ENCODE measurements at places on chromosomes 12 and 14.

DNA sequence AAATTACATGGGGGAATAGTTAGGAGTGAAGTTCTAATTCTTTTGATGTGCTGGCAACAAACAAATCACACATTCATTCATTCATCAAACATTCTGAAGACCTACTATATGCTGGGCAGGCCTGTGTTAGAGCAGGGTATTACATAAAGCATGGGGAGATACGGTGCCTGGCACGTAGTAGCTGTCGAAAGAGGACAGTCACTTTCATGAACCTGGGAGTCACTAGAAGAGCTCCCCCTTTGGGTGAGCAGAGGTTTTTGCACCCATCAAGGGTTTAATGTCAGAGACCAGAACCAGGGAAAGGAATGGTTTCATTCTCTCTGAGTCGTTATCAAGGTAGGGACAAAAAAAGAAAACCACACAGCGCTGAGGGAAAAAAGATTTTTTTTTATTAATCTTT is 10.0 kb downstream of the LHX5 start:
- no peak for DNase-seq

DNA sequence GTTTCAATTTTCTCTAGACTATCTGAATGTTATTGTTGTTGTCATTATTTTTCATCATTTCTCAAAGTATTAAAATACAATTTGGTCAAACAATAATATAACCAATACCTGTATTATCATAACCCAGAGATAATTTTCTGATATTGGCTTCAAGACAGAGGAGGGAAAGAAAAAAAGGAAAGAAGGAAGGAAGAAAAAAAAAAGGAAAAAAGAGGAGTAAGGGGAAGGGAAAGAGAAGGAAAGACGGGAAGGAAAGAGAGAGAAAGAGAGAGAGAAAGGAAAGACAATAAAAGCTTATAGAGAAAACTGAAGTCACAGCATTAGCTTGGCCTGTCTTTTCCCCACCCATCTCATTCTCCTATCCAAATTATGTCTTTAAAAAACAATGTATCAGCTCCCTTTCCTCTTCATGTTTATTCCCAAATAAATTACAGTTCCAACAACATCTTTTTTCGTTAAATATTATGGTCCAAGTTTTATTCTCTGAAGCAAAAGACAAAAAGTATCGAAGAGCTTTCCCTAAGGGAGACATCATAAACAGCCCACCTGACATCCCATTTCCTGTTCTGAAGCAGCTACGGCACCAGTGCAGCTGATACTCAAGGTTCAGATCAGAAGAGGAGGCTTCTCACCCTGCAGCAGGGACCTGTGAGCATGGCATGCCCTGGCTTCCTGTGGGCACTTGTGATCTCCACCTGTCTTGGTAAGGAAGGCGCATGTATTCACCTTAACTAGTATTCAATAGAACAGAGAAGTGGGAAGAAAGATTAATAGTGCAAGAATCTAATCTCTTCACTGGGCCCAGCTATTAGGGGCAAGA is 308.3 kb downstream of the DAD1 start:
- no peak for DNase-seq

DNA sequence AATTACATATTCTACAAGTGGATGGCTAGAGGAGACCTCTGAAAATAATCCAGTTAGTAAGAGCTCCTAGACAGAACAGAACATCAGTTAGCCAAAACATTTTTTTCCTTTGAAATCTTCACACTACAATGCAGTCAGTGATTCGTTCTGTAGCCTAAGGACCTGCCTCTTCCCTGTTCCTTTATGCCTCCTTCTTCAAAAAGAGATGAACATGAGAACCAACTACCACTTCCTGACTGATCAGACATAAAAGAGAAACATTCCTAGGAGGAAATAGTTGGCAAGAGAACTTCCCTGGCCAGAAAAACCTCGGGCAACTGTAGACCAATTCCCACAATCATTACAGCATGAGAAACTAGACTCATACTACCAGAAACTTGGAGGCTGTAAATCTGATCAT is 29.4 kb downstream of the ITPR2 start:
- no peak for DNase-seq

GRCh38 chr14:100882026-100882967 is 21.2 kb downstream of the RTL1 start:
- DNase-seq = no peak

DNA sequence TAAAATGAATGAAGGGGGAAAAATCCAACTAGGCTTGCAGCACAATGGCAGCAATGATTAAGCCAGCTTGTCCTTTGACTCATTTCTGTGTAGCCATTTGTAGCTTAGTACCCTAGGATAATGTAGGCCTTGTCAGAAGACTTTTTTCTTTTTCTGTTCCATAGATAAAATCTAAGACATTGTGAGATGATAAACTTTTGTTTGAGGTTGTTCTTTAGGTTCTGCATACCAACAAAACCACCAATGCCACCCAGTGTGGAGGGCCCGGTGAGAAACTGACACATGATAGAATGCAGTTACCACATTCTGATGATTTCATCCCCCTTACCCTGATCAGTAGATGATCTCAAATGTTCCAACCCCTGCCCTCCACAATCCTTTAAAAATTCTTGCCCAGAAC is 6.6 kb upstream of the KLRD1 start:
- DNase-seq = no peak

- DNase-seq = no peak
Observed at GRCh38 chr14:68759017-68759560, 33.8 kb downstream of the ZFP36L1 start.

- peak; percentile 39 for DNase-seq
Observed at GRCh38 chr12:6532927-6533652, 1.2 kb upstream of the GAPDH start.

GRCh38 chr12:128606538-128606937 is 217.2 kb downstream of the SLC15A4 start:
- no peak for DNase-seq

GRCh38 chr14:23056145-23056955 is 970 bp downstream of the CDH24 start:
- DNase-seq = peak; percentile 74

GRCh38 chr12:108419949-108420348 is 80.8 kb upstream of the CMKLR1 start:
- no peak for DNase-seq

DNA sequence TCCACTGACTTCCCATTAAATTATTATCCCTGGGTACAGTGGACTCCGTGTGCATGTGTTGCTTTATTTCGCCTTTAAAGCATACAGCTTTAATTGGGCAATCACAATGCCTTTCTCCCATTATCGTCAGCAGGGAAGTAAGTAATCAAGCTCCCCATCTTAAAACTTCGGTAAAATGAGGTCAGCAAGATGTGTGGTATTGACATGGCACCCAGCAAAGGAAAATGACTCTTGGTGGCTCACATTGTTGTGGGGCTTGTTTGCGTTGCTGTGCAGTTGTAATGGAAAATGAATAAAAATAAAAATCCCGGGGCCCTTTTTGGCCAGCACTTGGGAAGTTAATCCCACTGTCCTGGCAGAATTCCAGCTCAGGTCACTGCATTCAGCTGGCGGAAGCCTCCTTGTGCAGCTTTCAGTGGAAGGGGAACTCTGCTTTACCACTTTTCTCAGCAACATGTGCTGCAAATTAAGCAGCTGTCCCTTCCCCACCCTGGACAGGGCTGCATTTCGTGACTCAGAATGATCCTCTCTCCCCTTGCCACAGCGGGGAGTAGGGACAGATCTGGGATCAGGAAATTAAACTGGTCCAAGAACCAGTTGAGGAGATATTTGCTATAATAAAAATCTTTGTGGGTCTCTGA is 13.9 kb upstream of the ATP2A2 start:
- DNase-seq = no peak

DNA sequence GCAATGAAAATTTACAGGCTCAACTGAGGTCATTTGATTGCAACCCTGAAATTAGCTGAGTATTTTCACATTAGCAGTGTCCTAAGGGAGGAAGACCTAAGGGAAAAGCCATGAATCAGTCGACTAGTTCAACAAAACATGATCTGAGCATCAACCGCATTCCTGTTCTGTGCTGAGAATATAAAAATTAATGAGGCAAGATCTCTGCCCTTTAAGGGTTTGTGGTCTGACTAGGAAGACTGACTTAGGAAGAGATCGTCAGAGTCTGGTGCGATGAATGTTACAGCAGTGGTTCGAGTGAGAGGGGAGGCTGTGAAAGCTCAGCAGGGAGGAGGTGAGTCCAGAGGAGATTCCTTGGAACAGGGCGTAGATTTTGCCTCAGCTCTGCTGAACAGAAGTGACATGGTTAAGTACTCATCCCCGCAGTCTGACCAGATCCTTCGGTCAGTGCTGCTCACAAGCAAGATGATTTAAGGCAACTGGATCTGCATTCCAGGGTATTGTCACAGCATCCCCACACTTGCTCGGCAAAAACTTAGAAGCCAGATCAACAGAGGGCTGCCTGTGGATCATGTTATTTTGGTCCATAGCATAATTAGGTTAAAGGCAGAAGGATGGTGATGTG is 49.6 kb downstream of the BMAL2 start:
- DNase-seq = no peak

GRCh38 chr12:56488041-56488955 is at the start of gene GLS2:
Gene GLS2 (minus strand): TSS chr12:56488161. CDS start chr12:56488118, 43 bp downstream.
- peak; percentile 79 for DNase-seq

GRCh38 chr14:96926001-96926400 is 128.8 kb downstream of the VRK1 start:
- no peak for DNase-seq

GRCh38 chr12:65334521-65334920 is 56.0 kb downstream of the MSRB3 start:
- DNase-seq = no peak

GRCh38 chr14:50524731-50525515 is 7.4 kb downstream of the MAP4K5 start:
- DNase-seq = no peak

DNA sequence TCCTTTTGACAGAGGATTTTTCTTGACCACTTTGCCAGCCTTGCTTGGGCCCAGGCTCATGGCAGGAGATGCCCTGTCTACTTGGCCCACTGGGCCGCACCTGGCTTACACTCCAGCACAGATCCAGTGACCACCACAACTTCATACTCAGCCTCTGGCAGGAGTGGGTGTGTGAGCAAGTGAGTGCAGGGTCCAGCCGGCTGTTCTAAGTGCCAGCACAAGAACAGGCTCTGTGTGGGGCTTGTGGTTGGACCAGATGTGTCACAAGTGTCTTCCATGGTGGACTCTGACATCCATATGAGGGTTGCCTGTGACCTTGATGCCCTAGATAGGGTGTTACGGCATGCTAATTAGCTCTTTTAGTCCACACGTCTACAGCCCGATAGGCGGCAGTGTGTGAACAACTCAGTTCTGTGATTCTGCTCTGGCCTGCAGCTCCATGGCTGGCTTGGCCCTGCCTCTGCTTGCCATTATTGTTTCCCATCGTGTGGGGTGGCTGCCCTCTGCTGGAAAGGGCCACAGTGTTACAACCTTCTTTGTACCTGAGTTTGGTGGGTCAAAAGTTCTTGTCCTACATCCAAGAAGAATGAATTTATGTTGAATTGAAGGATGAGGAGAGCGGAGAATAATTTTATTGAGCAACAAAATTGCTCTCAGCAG is 1089.1 kb downstream of the SLC6A15 start:
- DNase-seq = peak; percentile 26

DNA sequence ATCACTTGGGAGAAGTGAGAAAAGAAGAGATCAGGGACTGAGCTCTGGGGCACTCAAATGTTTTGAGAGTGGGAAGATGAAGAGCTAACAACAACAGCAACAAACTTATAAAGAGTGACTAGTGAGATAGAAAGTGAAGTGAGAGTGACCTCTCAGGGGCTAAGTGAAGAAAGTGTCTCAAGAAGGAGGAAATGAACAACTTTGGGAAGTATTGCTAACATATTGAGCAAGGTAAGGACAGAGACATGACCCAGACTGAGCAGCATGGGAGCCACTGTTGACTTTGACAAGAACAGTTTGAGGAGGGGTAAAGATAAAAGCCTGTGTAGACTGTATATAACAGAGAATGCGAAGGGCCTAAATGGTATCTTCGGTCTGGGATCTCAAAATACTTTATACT is 155.1 kb upstream of the BTG1 start:
- DNase-seq = no peak

DNA sequence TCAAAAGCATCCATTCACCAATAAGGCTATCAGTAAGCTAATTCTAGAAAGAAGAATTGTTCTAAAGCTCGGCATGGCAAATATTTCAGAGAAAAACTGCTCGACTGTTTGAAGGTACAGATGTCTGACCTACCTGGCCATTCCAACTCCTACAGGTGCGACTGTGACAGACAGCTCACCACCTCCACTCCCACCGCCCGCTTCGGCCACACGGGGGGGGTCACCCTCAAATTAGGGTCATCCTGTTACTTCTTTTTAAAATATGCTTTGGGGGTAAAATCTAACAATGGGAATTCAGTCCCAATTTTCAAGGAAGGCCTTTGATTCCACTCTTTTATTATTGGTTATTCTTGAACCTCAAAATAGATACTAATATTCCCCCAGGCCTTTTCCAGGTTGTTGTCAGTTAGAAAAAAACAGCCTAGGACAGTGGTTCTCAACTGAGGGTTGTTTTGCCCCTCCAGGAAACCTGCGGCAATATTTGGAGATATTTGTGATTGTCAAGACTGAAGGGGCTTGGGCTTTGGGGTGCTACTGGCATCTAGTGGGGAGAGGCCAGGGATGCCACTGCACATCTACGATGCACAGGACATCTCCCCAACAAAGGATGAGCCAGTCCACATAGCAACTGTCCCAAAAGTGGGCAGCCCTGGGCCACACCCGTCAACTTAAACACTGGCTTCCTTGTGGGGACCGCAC is 81.2 kb downstream of the BCL11B start:
- DNase-seq = peak; percentile 62
